ENCODE measurements at places on chromosomes 12 and 14.

GRCh38 chr12:45655186-45655585, 74.3 kb upstream of the ARID2 start:
- DNase-seq: no peak

DNA sequence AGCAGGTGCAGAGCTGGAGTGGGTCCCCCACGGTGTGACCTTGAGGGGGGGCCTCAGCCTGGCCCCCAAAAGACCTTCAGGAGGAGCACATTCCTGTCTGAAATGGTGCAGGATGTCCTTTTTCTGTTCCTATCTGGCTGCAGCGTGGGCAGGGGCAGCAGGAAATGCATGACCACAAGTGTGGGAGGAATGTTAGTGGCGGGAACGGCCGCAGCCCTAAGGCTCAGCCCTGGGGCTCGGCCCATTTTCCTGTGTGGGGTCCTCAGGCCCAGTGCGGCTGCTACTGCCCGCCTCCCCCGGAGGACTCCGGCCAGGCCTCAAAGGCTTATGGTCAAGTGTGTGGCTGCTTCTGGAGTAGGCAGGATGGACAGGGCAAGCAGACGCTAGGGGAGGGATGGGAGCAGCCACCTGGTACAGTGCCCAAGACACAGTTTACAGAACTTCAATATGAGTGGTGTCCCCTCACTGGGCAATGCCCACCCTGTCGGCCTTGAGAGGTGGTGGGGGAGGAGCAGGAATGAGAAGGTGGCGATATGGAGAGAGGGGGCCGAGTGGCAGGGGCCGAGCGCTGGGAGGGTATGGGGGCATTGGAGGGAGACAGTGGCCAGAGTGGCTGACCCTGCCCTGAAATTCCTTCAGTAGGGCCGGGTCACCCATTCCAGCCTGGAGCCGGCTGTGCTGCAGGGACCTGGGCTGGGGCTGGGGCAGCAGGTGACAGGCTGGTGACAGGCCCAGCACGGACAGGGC, 137.4 kb downstream of the CALM1 start:
- DNase-seq: no peak

DNA sequence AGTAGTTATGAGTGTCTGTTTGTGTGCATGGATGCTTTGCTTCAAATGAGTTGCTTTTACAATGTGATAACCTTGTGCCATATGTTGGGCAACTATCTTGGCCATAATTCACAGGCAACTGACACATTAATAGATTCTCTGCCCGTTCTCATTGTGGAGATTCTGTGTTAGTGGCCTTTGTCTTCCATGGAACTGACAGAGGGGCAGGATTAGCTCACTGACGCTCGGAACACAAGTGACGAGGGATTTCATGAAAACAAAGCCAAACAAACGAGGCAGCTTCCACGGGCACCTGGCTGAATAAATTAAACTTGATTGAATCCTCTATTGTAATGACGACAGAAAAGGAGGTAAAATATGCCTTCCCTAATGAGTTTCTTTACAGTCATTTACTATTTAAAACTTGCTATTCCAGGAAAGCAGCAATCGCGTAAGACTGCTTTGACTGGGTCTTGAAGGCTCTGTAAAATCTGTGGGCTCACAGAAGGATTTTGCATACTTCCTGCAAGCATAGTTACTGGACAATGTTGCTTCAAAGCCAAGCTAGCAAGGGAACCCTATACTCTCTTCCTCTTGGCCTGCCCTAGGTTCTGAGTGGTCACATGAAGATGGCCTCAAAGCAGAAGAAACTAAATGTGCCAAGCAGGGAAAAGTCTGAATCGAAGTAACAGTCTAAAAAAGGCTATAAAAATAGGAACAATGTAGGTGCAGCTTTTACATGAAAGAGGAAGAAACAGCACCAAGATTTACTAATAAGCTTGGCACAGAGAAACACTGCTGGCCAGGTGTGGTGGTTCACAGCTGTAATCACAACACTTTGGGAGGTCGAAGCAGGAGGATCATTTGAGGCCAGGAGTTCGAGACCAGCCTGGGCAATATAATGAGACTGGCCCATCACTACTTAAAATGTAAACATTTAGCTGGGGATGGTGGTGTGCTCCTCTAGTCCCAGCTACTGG, 28.1 kb upstream of the SINHCAF start:
- no peak for DNase-seq

DNA sequence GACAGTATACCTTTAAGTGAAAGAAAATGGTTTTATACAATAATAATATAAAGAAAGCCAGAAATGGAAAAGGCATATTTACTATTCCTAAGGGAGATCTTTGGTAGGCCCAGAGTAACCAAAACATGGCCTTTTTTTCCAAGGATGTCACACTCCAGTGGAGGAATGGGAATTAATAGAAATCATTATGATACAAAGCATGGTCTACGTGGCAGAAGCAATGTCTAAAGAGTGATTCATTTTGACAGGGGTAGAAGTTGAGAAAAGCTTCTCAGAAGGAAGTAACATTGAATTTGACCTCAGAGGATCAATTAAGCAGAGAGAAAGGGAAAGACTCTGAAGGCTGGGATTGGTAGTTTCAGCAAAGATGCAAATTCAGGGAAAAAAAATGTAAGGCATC, 208.6 kb downstream of the BTG1 start:
- DNase-seq: no peak

DNA sequence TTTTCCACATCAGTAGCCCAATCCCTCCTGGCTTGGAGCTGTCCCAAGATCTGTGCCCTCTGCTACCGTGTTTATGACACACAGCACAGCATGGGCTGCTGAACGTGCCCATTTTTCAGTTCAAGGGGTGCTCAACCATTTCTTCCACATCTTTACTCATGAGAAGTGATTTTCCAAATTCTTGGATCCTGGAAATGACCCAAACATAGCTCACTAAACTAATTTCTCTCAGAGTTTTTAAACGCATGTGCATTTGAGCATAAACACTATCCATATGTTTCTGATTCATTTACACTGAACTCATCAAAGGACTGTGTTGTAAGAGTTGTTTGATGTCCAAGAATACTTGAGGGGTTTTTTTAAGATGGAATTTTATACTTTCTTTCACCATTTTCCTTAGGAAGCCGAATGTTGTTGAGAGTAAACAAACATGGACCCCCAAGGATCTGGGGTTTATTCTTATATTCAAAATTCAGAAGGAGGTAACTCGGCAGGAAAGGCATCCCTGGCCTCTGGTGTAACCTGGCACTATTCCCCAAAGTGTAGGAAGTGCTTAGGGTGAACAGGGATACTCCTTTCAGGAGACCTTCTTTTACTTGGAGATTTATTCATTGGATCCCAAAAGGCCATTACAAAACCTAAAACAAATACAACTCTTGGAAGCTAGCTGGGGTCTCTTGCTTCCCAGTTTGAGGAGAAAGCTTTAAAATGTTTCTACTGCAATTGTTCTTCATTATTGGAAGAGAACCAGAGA, 215.0 kb downstream of the BMP4 start:
- DNase-seq: no peak

GRCh38 chr14:105059035-105059924, 6.0 kb downstream of the GPR132 start:
- DNase-seq: no peak

DNA sequence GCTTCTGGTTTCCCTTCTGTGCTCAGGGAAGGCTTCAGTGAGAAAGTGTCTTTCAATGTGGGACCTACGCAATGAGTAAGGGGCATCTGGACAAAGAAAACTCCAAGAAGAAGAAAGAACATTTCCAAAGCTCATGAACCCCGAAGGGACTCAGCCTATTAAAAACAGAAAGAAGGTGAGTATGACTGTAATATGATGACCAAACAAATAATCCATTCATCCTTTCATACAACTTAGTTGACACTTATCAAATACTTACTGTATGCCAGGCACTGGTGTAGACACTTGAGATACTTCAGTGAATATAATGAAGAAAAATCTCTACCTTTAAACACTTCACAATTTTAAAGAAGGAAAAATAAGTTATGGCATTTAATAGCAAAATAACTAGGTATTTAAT, 1054.2 kb upstream of the FOXG1 start:
- DNase-seq: no peak

DNA sequence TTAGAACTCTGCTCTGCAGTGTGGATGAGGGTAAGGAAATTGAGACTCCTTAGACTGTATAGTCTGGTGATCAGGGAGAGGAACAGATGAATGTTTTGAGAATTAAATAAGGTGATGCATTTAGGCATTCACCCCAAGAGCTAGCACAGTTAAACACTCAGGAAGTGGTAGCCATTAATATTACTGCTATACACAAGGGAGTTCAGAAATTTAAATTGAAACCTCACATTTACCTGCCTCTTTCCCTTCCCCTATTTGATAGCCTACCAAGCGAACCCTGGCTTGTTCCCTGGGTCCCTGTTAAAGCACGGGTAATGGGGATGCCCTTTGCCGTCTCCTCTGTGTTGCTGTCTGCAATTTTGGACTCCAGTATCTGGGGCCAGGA, 18.2 kb downstream of the WNT5B start:
- no peak for DNase-seq

DNA sequence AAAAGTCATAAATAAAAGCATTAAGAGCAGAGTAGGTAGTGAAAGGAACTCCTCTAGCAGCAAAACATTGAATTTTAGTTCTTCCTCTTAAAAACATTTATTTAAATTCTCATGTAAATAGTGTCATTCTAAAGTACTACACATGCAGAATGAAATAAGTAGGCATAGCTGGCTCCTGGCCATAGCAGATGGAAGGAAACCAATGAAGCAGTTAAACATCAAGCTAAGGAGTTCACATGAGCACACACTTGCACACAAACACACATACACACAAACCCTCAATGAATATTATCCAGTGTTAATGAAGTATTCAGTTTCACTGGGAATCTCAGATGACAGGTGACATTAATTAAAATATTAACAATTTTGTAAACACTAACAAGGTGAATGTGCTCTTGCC, 69.3 kb downstream of the SLC35F4 start:
- no peak for DNase-seq

- DNase-seq: no peak
These were observed 10.2 kb upstream of the MYL6B start for GRCh38 chr12:56141946-56142784.

DNA sequence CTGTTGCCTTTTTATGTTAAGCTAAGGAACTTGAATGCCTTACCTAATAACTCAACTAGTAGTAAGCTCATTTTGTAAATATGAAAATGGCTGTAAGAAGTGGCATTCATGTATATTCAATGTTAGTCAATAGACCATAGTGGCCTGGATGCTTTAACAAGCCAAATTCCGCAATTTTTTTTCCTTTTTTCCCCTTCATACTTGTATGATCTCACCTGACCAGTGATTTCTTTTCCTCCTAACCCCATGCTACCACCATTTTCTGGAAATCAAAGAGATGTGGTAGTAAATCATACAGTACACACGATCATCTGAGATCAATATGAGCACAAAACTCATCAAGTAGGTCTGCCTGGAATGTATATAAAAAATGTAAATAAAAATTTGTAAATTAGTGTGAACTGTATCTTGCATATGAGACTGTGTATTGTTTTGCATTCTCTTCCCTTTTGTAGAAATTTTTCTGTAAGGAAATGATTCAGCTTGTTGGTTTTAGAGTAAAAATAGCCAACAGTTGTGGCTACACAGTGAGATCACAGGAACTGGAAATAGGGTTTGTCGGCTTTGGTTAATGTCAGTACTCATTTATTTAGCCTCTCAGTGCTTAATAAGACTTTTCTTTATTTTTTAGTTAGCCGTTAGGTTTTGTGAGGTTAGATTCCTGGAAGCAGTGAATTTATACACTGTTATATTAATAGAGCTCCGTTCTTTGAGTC, 62.5 kb downstream of the ETNK1 start:
- peak; percentile 35 for DNase-seq

DNA sequence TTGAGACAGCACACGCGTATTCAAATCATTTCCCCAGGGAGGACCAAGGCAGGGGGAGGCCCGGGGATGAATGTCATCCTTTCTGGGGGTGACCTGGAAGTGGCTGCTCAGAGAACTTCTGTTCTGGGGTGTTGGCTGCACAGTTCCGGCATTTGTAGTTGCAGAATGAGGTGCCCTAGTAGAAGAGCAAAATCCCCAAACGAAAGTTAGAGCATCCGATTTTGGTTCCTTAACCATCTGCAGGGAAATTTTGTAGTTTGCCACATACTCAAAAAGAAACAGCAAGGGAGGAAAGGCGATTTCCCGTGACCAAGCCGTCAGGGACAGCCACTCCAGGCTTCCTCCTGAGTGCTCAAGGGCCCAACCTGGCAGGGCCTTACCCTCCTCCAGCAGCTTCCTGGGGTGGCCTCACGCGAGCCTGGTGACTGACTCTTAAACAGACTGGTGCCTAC, 13.0 kb upstream of the TRAF3 start:
- no peak for DNase-seq

GRCh38 chr12:89243771-89244170, 108.5 kb downstream of the DUSP6 start:
- DNase-seq: no peak

GRCh38 chr12:3988519-3989217, 115.5 kb upstream of the PARP11 start:
- DNase-seq: no peak

- no peak for DNase-seq
These were observed 184.2 kb downstream of the TMTC2 start for GRCh38 chr12:82870771-82871377.

- no peak for DNase-seq
These were observed 246.4 kb upstream of the PWP1 start for GRCh38 chr12:107439026-107439738.

DNA sequence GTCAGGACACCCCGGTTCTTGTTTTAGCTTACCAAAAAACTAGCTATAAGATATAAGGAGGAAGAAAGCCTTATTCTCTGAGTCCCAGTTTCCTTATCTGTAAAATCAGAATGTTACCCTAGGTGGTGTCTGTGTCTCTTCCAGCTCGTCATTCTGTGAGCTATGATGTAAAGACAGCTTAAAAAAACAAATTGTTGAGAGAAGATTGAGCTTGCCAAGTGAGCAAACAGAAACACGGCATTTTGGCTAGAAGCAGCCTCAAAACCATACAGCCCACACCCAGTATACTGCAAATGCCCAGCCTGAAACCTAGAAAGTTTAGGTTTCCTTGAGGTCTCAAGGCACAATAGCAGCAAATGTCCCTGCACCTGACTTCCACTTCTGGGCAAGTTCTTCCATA, 151.4 kb downstream of the SSPN start:
- DNase-seq: no peak

DNA sequence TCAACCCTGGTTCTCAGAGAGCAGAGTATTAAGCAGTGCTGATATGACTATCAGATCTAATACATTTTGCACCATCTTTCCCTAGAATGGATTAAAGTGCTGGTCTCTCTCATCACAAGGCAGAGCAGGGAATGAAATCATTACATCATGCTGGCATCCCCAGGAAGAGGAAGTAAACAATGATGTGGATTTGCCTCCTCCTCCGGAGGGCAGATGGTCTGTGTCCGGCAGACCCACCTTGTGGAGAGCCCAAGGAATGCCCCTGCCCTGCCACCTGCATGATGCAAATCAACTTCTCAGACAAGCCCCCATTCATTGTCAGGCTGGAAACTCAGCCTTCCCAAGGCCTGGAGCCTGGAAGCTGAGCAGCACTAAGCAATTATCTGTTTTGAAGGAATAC, 1149.1 kb downstream of the VRK1 start:
- no peak for DNase-seq

- DNase-seq: no peak
These were observed 21.0 kb downstream of the CFL2 start for GRCh38 chr14:34693228-34693939.

Measured in AG08395 (cell line).